ENCODE measurements at places on chromosomes 7 and 10.

GRCh38 chr10:78543749-78544362, 510.2 kb downstream of the RPS24 start:
- peak; percentile 95 for DNase-seq

GRCh38 chr7:153935095-153935494, 117.1 kb upstream of the DPP6 start:
- no peak for DNase-seq

- DNase-seq = no peak
Observed at GRCh38 chr10:111511751-111512150, 434.9 kb downstream of the ADRA2A start.

DNA sequence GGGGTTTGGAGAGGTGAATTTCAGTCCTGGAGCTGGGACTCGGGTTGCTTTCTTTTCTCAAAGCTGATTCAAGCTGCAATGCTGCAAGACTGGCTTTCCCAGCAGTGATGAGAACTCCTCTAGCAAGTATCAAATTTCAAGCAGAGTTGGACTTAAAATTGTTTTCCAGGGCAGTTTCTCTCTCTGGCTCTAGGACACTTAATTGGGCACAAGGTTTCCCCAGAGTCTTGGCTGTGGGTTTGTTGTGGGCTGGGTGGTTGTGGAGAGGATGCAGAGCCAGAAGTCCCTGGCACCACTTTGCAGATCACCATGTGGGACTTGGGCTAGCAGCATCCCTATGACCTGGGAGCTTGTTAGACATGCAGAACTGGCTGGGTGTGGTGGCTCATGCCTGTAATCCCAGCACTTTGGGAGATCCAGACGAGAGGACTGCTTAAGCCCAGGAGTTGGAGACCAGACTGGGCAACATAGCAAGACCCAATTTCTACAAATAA, 16.8 kb downstream of the AKR1B15 start:
- DNase-seq = no peak

- DNase-seq = no peak
Observed at GRCh38 chr10:13491747-13492360, 37.0 kb downstream of the BEND7 start.

GRCh38 chr7:74173074-74173473, 1.1 kb upstream of the EIF4H start:
- DNase-seq = no peak

DNA sequence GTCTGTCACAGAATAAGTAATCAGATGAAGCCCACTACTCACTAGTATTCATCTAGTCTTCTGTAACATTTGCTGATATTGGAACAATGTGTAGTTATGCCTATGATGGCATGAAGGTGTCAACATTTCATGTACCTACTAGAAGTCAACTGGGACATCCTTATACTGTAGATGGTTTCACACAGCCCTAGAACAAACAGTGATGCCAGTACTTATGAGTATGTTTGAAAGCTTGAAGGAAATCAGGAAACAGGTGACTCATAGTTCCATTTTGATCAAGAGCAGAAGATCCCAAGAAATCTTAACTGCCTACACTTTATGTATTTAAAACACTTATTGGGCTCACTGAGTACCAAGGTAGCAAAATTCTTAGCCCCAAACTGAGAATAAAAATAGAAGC, 1519.6 kb downstream of the REEP3 start:
- DNase-seq = no peak

- DNase-seq = no peak
Observed at GRCh38 chr10:103080891-103081581, 112.0 kb downstream of the NT5C2 start.

- DNase-seq = peak; percentile 13
Observed at GRCh38 chr7:25663877-25664276, 435.6 kb upstream of the NPVF start.

DNA sequence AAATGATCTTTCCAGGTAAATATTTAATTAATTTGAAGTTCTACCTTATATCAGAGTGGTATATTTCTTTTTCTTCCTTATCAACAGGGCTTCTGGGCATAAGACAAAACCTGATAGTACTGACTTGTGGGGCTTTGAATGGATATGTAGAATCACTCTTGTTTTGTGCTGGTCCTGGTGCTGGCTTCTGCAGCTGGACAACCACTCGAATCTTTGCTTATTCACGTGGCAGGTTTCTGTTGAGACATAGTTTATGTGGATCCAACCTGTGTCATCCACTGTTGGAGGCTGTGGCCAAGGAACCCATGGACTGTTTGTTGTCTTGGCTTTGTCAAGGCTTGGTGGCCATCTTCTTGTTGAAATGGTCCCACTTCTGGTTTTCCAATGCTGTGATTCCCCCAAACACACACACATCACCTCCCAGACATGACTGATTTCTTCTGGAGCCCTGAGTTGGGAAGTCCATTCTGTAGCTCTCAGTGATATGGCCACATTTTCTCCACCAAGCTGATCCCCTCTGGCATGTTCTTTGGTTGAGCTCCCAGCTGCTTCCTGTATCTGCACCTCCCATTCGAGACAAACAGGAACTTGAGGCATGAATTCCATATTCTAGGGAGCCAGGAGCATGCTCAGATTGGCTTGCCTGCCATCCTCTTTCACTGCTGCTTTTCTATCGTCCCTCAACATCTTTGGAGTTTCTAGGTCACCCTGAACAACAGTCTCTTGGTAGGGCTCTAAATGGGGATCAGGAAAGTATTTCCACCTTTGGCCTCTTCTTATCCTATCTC, 19.5 kb downstream of the TAS2R41 start:
- DNase-seq = no peak

DNA sequence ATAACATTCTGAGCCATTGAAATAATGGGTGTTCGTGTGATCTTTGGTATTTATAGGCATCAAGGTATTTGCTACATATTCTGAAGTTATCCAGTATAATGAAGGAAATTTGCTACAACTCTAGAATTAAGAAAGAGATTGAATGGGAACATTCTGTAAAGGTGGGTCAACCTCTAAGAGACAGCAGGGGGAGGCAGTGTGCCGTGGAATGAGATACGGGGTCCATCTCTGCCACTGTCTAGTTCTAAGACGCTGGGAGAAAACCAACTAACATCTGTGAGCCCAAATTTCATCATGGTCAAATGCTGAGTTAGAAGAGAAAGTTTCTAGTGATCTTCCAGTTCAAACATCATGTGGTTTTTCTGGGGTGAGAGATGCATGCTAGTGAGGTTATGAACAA, 368.9 kb downstream of the SORCS1 start:
- DNase-seq = peak; percentile 1

GRCh38 chr10:3814838-3815220, 29.8 kb upstream of the KLF6 start:
- no peak for DNase-seq

DNA sequence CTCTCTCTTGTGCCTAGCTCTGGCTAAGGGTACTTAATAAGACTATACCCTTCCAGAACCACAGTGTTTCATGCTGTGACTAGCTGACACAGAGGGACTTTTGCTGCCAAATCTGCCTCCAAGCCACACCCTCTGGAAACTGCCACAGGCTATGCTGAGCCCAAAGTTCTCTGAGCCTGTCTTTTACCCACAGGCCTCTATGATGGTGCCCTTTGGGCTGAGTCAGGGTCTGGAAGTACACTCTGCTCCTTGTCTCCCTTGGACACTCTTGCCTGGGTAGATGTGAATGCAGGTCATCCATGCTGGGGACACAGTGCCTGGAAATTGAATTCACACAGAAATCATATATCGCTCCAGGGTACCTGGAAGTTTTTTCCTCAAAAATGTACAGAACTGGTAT, 22.6 kb downstream of the DYDC1 start:
- no peak for DNase-seq

- DNase-seq = peak; percentile 51
Observed at GRCh38 chr7:6317797-6318438, 45.5 kb upstream of the CYTH3 start.

GRCh38 chr10:90168244-90168643, 466.9 kb downstream of the KIF20B start:
- DNase-seq = no peak

DNA sequence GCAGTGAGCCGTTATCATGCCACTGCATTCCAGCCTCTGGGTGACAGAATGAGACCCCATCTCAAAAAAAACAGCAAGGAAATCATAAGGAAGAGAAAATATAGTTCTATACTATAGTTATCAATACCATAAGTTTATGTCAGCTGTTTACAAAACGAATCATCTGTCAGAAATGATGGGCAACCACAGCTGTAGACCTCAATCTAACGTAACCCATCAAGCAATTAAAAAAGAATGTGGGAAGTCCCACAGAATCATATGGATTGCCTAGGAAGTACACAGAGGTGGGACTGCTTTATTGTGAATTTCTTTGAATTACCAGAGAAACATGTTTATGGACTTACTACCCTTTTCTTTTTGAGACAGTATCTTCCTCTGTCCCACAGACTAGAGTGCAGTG, 6.9 kb downstream of the NRBF2 start:
- DNase-seq = no peak

GRCh38 chr7:91880016-91880412, 488 bp downstream of the MTERF1 start:
- DNase-seq = no peak

DNA sequence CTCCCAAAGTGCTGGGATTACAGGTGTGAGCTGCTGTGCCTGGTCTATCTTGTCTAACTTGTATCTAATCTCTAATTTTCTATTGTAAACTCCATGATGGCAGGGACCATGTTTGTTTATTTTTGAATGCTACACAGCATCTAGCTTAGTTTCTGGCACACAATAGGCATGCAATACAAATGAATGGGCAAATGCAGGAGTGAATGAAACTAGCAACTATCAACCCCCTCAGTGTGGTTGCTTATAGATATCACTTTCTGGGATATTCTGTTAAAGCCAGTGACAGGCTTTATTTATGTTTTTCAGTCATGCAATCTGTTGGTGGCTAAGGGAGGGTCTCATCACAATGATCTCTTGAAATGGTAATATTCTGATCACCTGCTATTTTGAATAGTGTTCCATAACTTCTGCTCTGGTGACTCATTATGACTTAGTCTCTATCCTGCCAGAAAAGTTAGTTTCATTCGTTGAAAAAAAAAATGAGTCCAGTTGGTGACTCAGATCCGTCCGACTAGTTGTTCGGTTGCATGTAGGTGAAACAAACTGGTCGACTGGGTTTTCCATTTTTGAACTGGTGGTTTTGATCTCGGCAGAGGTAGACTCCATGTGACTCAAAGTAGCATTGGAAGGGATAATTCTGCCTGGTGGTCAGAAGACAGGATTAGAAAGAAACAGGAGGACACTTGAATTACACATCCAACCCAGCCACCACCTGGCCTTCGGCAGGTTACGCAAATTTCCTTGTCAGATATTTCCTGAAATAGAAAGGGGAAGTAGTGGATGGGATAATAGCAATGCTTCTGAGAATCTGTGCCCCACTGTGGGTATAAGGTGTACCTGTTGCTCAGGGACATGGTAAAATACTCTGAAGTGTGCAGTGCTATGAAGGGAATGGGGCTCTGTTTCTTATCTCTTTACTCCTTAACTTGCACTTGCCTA, 76.8 kb downstream of the GATA3 start:
- no peak for DNase-seq
